ENCODE measurements at places on chromosomes 6 and 20.

GRCh38 chr6:149459761-149460160, 25.1 kb downstream of the ZC3H12D start:
- no peak for DNase-seq

DNA sequence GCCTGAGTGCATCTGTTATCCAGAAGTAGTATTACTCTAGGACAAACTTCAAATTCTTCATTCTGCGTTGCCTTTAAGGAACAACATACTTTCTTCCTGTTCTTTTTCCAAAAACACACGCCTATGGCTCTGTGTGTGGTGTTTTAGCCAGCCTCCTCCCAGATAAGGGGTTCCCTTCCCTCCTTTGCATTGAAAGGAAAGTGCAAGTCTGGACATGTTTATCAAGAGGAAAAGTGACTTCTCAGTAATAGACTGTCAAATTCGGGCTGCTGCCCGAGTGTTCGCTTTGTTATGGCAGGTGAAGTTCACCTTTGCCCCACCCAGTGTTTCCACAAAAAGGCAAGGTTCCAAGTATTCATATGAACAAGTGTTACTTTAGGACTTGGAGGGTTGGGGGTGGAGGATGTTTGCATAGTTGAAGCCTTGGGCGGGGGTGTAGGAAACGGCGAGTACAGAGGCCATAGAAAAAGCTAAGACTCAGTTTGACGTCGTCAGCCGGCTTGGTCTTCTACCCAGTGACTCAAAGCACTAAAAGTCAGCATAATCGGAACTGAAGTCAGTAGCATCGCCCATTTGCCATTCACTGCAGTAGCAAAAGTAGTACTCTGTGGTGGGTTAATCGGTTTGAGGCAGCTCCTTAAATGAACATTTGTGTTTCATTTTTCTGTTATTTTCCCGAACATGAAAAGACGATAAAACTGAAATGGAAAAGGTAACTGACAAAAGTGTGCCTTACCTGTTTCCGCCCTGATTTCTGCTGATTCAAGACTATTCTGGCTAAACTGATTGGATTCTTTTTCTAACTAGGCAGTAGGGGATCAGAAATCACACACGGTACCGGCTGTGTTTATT, 12.5 kb downstream of the PRDM1 start:
- DNase-seq: no peak

- DNase-seq: no peak
Observed at GRCh38 chr6:6556161-6556737, 32.3 kb upstream of the LY86 start.

GRCh38 chr6:129264480-129265045, 381.6 kb downstream of the LAMA2 start:
- no peak for DNase-seq

- no peak for DNase-seq
Observed at GRCh38 chr20:57593134-57593886, 26.9 kb downstream of the ZBP1 start.

DNA sequence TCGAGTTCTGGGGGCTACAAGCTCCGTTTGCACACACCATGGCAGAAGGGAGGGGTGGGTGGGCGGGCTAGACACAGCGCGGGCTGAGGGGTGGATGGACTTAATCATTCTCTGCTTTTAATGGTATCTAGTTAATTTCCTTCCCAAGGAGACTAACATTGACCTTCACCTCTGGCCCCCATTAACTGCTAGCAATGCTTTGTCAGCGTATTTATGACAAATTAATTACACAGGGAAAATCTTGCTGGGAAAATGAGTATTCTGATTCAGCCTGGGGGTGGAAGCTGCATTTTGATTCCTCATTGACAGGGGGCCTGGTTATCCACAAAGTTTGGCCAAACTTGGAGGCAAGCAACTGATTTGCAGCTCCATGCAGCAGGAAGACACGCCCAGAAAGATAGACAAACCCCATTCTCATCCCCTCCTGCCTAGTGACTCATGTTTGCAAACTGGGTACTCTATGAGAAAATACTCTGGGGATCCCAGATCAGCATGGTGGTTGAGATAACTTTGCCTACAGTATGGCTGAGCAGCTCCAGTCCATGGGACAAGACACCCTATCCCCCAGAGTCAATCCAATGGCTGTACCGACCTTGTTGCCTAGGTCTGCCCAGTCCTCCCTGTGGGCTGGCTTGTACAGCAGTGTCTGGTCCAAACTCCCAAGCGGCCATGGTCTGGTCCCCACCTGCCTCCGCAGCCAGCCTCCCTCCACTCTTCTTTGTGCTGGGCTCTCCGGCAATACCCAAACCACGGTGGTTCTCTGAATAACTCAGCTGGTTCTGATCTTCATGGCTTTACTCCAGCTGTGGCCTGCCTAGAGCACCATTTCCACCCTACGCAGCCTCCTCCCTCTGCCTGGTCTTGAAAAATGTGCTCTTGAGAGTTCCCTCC, 19.7 kb downstream of the ZBP1 start:
- no peak for DNase-seq

Data from liver (tissue), 10 donors.